NCI-H1694 (cell line): ENCODE measurements at places on chromosomes 5 and 9.

- DNase-seq = no peak
Observed at GRCh38 chr5:86866036-86866435, 248.3 kb downstream of the COX7C start.

- DNase-seq = no peak
Observed at GRCh38 chr5:140969880-140970279, 3.6 kb downstream of the PCDHAC2 start.

GRCh38 chr9:131255676-131256197 is 20.6 kb downstream of the FAM78A start:
- no peak for DNase-seq

DNA sequence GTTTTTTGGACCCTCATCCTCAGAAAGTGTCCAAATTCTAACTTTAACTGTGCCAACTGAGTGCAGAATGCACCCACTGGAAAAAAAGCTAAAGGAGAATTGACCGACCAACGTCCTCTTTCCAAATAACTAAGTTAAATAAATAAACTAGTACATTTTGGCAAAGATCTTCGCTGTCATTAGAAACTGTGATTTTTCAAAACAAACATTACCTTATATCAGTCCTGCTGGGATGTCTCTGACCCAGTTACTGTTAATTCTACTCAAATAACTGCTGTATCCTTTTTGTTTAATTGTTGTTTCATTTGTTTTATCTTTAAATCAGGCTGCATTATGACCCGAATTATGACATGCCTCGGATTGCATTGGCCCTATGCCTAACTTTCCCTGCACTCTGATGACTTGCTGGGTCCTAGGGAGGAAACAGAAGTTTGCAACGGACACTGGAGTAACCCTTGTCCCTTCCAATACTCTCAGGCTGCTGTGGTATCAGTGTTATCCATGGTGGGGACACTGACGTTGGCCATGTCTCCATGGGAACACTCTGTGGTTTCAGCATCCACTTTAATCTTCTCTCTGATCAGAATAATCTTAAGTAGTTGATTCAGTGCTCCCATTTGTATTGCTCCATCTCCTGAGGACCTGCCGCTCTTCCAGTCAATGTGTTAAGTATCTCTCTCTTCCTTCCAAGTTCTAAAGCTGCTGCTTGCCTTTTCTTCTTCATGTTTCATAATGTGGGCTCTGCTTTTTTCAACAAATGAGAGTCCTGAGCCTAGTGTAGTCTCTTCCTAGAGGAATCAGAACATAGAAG is 11.1 kb upstream of the IFNA5 start:
- DNase-seq = no peak

DNA sequence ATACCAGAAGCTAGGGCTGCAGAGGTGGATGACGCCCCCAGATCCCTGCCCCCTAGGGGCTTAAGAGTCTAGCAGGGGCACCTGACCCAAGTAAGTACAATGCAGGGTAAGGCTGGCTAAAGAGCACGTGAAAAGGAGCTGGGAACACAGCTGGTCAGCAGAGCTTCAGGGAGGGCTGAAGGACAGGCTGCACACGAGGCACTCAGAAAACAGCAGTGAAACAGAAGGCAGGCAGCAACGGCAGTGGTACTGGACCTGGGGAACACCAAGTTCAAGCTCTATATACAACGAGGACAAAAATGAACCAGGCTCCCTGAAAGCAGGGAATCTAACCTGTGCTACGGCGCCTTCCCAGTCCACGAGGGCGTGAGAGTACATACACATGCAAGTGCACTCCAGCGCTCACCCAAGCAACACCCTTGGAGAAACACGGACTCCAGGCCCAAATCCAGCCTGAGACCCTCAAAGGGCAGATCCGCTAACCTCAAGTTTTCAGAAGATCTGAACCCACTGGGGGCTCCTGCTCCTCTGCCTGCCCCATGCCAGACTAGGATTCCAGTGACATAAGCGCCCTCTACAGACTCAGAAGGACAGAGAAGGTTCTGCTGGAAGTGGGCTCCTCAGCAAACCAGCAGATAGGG is 57.4 kb downstream of the PSMB7 start:
- DNase-seq = no peak

DNA sequence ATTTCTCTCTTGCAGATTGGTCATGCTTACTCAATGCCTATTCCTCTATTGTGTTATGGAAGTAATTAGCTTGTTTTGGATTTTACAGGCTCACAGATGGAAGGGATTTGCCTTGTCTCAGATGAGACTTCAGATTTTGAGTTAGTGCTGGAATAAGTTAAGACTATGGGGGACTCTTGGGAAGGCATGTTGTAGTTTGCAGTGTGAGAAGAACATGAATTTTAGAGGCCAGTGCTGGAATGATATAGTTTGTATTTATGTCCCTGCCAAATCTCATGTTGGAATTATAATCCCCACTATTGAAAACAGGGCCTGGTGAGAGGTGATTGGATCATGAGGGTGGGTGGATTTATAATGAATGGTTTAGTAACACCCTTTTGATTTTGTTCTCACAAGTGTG is 6.1 kb upstream of the TUSC1 start:
- no peak for DNase-seq

- no peak for DNase-seq
Observed at GRCh38 chr9:75664597-75664996, 225.9 kb upstream of the PCSK5 start.

DNA sequence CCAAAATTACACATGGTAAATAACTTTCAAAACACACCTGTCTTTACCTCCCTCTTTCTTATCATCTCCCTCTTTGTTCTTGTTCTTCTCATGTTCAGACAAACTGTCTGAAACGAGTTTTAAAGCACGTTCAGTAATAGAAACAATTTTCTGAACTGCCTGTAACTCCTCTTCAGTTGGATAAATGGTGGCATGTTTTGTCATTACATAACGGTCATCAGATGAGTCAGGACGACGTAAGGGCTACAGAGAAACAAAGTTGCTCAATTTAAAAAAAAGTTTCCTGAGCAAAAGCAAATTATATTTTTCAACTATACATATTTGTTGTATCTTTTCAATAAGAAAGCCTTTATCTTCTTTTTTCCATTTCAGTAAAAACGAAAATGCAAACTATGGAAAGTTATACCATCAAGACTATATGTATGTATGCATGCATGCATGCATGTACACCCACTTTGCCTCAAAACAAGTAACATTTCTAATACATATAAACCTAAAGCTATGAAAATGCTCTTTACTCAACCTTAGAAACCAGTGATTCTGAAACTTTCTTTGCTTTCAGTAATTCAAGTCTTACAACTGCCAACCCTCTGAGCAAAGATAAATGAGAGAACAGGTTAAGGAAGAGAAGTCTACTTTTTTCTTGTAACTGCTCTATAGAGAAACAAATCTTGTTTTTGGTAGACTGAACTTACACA is 56.0 kb downstream of the ZFR start:
- DNase-seq = no peak

GRCh38 chr9:21967702-21968101 is 26.5 kb downstream of the CDKN2A start:
- no peak for DNase-seq

GRCh38 chr9:88685966-88686365 is 151.0 kb downstream of the NXNL2 start:
- DNase-seq = no peak

DNA sequence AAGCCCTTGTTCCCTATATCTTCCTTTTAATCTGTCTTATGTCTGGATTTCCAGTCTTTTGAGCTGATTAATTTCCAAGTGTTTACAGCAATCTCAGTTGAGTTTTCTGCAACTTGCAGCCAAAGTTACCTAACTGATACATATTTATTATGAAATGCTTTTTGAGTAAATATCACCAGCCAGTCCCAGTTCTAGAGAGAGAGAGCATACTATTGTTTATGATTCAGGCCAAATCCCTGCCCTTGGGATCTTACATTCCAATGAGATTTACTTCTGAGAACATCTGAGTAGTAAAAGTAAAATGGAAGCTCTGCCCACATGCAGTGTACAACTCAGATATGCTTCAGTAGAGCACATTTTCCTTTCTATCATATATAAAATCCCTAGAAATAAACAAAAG is 661.7 kb downstream of the KCTD16 start:
- DNase-seq = no peak

DNA sequence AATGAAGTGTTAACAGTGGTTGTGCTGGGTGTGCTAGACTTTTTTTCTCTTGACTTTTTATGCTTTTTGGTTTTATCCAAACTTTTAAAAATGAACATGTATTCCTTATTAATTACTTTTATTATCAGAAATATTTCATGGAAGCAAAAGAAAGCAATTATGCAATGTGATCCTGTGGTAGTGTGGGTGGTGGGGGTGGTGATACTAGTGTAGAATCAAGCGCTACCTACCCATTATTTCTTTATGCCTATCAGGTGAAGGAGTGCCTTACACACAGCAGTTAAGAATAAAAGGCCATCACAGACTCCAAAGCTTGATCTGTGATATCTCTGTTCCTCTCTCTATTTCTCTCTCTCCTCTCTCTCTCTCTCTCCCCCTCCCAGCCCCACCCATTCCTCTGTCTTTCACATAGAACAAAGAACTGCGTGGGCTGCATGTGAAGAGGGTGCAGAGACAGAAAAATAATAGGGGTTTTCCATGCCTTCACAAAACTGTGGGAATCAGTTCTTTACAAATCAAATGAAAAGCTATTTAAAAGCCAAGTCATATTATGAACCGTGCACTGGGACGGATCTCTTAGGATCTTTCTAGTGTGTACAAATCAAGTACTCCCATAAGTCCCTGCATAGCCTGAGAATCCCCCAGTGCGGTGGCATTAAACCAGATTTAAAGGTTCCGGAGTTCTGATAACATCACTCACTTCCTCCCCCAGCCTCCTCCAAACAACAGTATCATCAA is 351.2 kb downstream of the RAB3C start:
- DNase-seq = no peak

GRCh38 chr9:90808398-90808797 is 6.8 kb downstream of the SYK start:
- DNase-seq = no peak

- peak; percentile 68 for DNase-seq
Observed at GRCh38 chr5:154078272-154078671, 39.5 kb downstream of the MFAP3 start.
